ENCODE measurements at places on chromosomes 5 and 9.

GRCh38 chr9:88998503-88998902 is 7.2 kb downstream of the S1PR3 start:
- DNase-seq: no peak

- DNase-seq: no peak
These were observed 63.6 kb upstream of the SLC28A3 start for GRCh38 chr9:84404095-84404686.

GRCh38 chr9:71808068-71808467 is 39.8 kb upstream of the CEMIP2 start:
- DNase-seq: no peak

DNA sequence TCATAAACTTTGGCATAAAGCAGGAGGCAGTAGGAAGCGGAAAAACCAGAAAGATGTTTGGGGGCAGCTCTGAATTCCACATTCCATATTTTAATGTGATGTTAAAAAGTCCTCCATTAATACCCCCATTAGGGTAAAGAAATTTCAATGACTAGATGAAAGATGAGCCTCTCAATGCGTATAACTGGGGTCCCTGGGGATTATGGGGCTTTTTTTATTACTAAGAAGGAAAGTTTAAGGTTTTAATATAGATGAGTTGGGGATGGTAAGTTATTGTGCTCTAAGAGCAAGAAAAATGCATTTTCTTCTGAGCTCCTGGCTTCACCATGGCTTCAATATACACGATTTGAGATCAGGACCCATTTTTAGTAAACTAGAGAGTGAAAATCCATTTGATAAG is 321.9 kb downstream of the CDK5RAP2 start:
- no peak for DNase-seq

GRCh38 chr9:108953983-108954574 is 19.9 kb downstream of the ABITRAM start:
- DNase-seq: no peak

GRCh38 chr9:84481231-84481630 is 140.7 kb upstream of the SLC28A3 start:
- no peak for DNase-seq

GRCh38 chr9:114906922-114907571 is 23.3 kb downstream of the TNFSF8 start:
- no peak for DNase-seq

GRCh38 chr5:66609615-66610014 is 13.4 kb downstream of the MAST4 start:
- no peak for DNase-seq

DNA sequence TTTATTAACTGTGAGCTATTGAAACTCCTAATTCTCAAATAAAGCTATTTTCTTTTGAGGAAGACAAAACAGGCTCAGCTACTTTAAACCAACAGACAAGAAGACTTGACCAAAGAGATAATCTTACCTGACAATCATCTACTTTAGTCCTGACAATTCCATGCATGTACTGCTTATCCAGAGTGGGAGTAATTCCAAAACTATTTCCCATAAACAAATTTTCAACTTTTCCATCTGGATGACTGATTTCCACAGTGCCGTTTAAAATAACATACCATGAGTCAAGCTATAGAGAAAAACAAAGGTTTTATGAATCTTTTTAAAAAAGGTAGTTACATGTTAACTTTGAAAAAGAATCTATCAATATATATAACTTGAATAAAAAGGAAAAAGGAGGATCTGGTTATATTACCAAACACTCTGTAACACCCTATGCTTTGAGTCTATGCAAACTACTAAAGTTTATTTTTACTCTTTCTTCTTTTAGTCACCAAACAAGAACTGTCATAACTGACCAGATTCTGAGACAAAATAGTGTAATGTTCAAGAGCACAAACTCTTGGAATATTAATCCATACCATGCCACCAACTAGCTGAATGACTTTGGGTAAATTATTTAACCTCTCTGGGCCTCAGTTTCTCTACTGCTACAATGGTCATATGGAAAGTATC is 129.7 kb downstream of the RAPGEF6 start:
- DNase-seq: no peak

- DNase-seq: no peak
These were observed 1.1 kb downstream of the ALDH1A1 start for GRCh38 chr9:72951520-72952380.

- no peak for DNase-seq
These were observed 97.0 kb upstream of the SPRY4 start for GRCh38 chr5:142421621-142422397.

DNA sequence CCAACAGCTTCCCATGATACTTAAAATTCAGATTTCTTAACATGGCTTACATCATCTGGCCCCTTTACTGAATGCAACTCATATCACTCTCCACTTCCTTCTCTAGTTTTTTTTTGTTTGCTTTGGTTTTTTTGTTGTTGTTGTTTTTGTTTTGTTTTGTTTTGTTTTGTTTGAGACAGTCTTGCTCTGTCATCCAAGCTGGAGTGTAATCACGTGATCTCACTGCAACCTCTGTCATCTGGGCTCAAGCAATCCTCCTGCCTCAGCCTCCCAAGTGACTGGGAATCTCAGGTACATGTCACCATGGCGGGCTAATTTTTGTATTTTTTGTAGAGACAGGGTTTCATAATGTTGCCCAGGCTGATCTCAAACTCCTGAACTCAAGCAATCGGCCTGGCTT is 41.4 kb downstream of the CPLANE1 start:
- no peak for DNase-seq

GRCh38 chr5:32357658-32358057 is 44.9 kb upstream of the MTMR12 start:
- no peak for DNase-seq

- DNase-seq: no peak
These were observed 25.1 kb downstream of the ZNF474 start for GRCh38 chr5:122154491-122154890.

All from right renal pelvis (tissue), 4 donors.